Mesenchymal stem cell (in vitro differentiated cells and primary cell): ENCODE measurements at places on chromosomes 3 and 15.

DNA sequence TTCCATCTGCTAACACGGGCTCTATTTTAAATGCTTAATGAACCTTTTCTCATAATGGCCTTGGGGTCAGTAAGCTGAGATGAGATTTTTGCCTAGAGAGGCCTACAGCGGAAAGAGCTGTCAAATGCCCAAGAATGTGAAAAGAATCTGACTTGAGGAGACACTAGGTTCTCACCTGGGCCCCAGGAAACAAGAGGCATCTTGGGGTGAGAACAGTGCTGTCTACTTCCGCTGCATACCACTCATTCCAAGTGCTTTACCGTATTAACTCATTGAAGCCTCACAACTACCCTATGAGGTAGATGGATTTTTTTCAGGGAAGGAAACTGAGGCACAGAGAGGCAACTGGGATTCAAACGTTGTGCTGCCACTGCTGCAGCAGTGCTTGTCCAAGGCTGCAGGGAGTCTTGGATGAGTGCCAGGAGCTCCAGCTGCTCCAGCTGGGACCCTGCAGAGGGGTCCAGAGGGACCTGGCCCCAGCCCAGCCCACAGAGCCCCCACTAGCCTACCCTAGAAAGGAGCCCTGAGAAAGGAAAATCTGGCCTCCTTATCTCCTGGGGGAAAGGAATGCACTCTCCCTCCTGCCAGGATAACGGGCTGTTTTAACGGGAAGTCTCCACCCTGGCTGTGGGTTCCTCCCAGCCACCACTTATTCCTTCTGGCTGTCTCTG, 68.4 kb downstream of the SLC12A8 start:
- peak; percentile 38 for DNase-seq

DNA sequence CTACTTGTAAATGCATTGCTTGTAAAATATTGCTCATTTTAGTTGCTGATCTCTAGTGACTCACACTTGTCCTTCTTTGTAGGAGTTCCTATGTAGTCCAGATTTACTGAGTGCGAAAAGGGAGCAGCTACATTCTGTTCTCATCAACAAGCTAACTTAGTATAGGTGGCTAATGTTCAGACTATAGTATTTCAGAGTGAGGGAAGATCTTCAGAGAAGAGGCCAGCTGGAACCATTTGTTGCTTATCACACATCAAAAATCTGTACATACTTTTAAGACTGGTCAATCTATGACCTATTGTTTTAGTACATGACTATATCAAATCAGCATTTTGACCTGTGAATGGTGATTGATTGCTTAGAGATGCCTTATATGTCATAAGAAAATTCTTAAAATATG, 71.3 kb upstream of the THSD4 start:
- DNase-seq: no peak

- peak; percentile 75 for DNase-seq
Observed at GRCh38 chr15:29825227-29825626, 3.0 kb upstream of the TJP1 start.

DNA sequence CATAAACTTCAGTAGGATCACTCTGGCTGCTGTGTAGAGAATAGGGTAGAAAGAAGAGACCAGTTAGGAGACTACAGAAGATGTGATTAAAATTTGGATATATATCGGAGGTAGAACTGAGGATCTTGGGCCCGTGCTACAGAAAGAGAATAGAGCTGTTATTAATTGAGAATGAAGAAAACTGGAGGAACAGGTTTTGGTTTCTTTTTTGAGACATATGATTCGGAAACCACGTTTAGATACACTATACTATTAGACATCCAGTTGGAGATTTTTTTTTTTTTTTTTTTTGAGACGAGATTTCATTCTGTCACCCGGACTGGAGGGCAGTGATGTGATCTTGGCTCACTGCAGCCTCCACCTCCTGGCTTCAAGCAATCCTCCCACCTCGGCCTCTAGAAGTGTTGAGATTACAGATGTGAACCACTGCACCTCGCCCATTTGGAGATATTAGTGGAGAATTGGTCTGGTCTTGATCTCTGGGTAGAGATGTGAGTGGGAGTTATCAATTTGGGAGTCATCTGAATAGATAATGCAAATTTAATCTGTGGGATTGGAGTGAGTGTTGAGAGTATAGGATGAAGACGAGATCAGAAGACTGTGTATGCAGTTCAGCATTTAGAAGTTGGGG, 50.9 kb downstream of the TCF12 start:
- no peak for DNase-seq

DNA sequence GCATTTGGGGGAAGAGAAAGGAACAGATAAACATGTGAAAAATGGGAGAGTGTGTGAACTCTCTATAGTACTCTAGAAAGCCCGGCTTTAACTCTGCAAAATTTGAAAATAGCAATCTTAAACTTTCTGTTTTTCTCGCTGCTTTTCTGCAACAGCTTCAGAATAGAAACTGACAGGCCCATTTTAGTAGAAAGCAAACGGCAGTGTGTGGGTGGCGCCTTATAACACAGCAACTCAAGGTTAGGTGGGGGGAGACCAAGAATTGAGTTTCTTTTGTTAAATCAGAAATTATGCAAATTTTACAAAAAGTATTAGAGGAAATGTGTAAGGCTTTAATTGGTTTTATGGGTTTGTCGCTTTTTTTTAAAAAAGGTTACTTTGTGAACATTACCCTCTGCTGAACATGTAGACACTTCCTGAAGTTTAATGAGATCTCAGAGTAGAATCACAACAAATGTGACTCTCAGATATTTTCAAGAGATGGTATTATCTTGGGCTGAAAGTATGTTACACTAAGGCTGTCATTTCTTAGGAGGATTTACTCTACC, 107.0 kb downstream of the PTPRG start:
- DNase-seq: no peak

- no peak for DNase-seq
Observed at GRCh38 chr3:143273975-143274690, 154.6 kb downstream of the CHST2 start.

- DNase-seq: no peak
Observed at GRCh38 chr15:91294795-91295194, 194.7 kb downstream of the SV2B start.
